ENCODE measurements at places on chromosomes 6 and 20. TPM values are rescaled to one million over a fixed set of nuclear protein-coding genes. Genes with fewer than 3 reads are reported as not detected.

Gene TP53TG5
- total RNA-seq = not detected

GRCh38 chr20:48065833-48066232 is 280.6 kb upstream of the SULF2 start:
- H3K27me3 ChIP-seq = peaks cover 5% of the 10 kb centered on the region
- no peak for DNase-seq
- no peaks in the 10 kb centered on the region for H3K36me3 ChIP-seq
- no peak overlapping the region for H3K27ac ChIP-seq
- no peaks in the 10 kb centered on the region for H3K4me1 ChIP-seq

DNA sequence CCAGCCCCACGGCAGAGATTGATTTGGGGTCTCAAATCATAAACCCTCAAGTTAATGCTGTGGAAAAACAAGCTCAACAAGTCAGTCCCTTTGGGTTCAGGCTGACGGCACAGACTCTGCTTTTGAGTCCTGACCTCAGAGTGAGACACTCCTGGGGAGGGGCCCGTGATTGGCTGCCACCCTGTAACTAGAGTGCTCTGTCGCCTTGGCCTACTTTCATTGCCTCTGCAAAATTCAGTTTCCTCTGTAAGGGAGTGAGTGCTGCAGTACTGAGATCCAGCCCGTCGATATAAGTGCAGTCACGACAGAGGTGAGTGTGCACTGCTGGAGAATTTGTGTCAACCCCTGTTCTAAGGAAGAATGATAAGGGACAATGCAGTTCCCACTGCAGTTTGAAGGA is 105.6 kb downstream of the ANKS1A start:
- H3K4me3 ChIP-seq = no peak overlapping the region
- DNase-seq = no peak
- peaks cover 36% of the 10 kb centered on the region for H3K36me3 ChIP-seq
- H3K27me3 ChIP-seq = no peaks in the 10 kb centered on the region

DNA sequence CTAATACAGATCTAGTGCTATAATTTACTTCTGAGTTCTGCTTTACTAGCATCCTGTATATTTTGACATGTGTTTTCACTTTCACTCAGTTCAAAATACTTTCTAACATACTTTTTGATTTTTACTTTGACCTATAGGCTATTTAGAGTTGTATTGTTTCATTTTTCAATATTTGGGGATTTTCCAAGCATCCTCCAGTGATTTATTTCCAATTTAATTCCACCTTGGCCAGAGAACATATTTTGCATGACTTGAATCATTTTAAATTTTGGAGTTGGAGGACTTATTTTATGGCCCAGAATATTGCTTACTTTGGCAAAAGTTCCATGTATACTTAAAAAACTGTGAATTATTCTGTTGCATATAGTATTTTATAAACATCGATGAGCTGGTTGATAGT is 1215.6 kb upstream of the MAP3K7 start:
- DNase-seq = no peak
- H3K27ac ChIP-seq = no peak overlapping the region
- no peak overlapping the region for H3K4me3 ChIP-seq
- no peaks in the 10 kb centered on the region for H3K36me3 ChIP-seq
- no peaks in the 10 kb centered on the region for H3K27me3 ChIP-seq

GRCh38 chr20:63025534-63026331 is 19.0 kb upstream of the BHLHE23 start:
- peaks cover 24% of the 10 kb centered on the region for H3K27me3 ChIP-seq
- no peaks in the 10 kb centered on the region for H3K36me3 ChIP-seq
- no peak for DNase-seq

Gene BANF2
- not detected for total RNA-seq

- no peak overlapping the region for H3K4me3 ChIP-seq
- peak overlapping the region; percentile 18 for H3K27ac ChIP-seq
- H3K27me3 ChIP-seq = no peaks in the 10 kb centered on the region
- H3K4me1 ChIP-seq = peaks cover 2% of the 10 kb centered on the region
- DNase-seq = no peak
- H3K36me3 ChIP-seq = no peaks in the 10 kb centered on the region
Observed at GRCh38 chr6:55941702-55942101, 66.3 kb upstream of the BMP5 start.

Gene AIF1
- total RNA-seq = 1.7 TPM

- H3K4me1 ChIP-seq = peaks cover 4% of the 10 kb centered on the region
- H3K27me3 ChIP-seq = peaks cover 9% of the 10 kb centered on the region
- DNase-seq = no peak
- H3K27ac ChIP-seq = no peak overlapping the region
- H3K4me3 ChIP-seq = no peak overlapping the region
Observed at GRCh38 chr20:40536808-40537207, 152.2 kb downstream of the MAFB start.

Data from progenitor cell of endocrine pancreas (in vitro differentiated cells).